ENCODE measurements at places on chromosomes 5 and 9. TPM values are rescaled to one million over a fixed set of nuclear protein-coding genes. Genes with fewer than 3 reads are reported as not detected.
A peak's percentile ranks its signal among the peaks of the same experiment; 100 is the strongest.

GRCh38 chr5:452978-453710 is 10.2 kb downstream of the EXOC3 start:
- DNase-seq = no peak

DNA sequence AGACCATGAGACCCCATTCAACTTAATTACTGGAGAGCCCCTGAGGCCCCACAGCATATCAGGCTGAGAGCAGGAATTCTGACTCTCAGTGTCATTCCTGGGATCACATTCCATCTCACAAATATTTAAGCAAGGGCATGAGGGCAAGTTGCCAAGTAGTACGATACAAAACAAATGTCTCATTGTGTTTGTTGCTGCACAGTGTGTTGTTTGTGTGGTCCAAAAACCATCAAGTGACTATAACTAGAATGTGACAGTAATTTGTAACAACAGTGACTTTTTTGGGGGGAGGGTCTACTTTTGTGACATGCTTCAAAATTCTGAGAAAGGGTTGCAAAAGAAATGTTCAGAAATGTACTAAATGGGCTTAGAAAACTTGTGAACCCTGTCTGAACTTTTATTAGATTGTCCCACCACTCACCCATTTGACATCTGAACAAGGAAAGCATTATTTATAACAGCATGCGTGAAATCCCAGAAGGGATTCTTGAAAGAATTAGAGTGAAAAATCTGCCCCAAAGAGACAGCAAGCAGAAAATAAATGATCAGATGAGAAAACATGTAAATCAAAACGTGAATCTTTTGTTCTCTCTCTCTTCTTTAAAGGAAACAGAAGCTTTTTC is 347.0 kb downstream of the NTRK2 start:
- no peak for DNase-seq

- no peak for DNase-seq
These were observed 4.5 kb upstream of the IL7R start for GRCh38 chr5:35852084-35852734.

DNA sequence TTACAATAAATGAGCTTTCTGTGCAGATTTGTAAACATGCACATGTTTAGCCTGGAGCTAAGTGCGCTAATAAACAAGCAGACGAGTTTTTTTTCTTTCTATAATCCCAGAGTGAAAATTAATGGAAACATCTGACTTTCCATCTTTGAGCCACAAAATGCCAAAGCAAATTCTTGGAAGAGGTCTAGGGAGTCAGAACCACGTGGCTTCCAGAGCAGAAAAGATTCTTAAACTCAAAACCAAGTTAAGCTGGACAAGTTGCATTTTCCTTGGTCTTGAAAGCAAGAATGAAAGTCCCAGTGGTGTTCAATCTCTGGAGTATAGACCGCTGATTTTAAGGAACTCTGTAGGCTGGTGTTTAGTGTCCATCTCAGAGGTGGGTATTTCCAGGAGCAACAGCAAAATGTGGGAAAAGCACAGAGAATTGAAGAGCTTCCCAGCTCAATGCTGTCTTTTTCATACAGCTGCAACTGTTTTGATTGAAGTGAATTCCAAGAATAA is 71.4 kb downstream of the MYO10 start:
- DNase-seq = no peak

GRCh38 chr5:56326116-56326515 is 93.0 kb upstream of the ANKRD55 start:
- DNase-seq = no peak

GRCh38 chr9:26170190-26170589 is 491.9 kb upstream of the TUSC1 start:
- DNase-seq = peak; percentile 19

DNA sequence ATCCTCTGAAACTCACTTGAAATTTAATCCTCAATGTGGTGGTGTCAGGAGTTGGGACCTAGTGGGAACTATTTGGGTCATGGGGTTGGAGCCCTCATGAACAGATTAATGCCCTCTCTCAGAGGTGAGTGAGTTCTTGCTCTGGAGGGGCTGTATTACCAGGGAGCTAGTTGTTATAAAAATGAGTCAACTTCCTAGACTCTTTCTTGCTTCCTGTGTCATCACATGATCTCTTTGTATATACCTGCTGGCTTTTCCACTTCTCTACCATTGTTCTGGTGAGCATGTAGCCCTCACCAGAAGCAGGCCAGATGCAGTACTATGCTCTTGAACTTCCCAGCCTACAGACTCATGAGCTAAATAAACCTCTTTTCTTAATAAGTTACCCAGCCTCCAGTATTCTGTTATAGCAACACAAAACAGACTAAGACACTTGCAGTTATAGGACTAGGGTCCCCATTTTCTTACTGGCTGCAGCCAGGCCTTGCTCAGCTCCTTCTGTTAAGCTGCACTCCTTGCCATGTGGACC is 127.5 kb downstream of the SUSD1 start:
- DNase-seq = no peak

DNA sequence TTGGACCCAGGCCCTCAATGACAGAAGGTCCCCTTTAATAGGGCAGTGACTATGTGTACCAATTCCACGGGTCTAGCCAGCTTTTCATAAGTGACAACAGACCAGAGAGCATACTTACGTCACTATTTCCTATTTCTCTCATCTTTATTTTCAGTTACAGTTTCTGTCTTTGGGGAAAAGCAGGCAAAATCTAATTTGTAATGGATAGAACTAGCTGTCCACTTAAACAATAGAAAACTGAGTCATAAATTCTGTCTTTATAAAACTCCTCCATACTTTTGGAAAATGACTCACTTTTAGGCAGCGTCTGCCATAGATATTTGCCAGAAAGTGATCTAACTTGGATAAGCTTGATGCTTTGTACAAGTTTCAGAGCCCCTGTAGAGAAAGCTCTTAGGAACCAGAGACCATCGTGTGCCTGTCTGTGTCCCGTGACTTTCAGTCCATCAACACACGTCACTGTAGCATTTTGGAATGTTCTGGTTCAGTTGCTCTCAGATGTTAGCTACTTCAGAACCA is 101.9 kb downstream of the F2RL2 start:
- no peak for DNase-seq

- peak; percentile 82 for DNase-seq
These were observed 26.2 kb upstream of the ACOT12 start for GRCh38 chr5:81420039-81420667.

GRCh38 chr5:56346741-56347535 is 113.8 kb upstream of the ANKRD55 start:
- peak; percentile 57 for DNase-seq

- no peak for DNase-seq
These were observed 28.9 kb downstream of the FYB1 start for GRCh38 chr5:39190311-39191102.

- no peak for DNase-seq
These were observed 194.5 kb upstream of the DAB2 start for GRCh38 chr5:39619168-39619818.

DNA sequence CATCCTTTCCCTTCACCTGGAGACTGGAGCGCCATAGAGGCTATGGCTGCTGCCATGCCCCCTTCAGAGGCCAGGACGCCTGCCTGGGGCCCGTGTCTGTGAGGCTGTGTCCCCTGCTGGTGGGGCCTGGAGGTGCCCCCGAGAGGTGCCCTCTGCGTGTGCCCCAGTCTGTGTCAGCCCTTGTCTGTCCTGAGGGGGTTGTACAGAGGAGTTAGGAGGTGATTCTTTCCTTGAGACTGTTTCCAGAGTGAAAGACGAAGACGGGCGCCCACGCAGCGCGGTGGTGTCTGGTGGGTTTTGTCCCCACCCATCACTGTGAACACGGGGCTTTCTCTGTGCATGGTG is 24.6 kb downstream of the TRAF2 start:
- no peak for DNase-seq

- no peak for DNase-seq
These were observed 354.3 kb upstream of the ACTBL2 start for GRCh38 chr5:57836921-57837320.

GRCh38 chr9:95666096-95666784 is 149.5 kb upstream of the PTCH1 start:
- DNase-seq = no peak

DNA sequence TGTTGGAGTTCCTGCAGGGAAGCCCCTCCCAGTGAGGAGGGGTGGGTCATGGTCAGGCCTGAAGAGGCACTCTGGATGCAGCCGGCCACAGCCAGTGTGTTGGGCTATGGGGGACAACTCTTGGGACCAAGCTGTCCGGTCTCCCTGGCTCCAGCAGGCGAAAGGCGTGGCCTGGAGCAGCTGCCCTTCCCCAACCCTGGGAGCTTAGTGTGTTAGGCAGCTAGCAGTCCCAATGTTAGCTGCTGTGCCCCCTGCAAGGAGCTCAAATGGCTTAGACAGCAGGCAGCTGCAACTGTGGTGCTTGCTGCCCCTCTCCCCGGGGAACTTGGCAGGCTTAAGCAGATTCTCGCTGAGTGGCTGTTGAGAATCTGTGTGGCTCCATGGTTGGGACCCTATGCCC is 67.5 kb upstream of the ACTBL2 start:
- DNase-seq = no peak

- no peak for DNase-seq
These were observed 401.1 kb upstream of the TRPC7 start for GRCh38 chr5:136766456-136766855.

DNA sequence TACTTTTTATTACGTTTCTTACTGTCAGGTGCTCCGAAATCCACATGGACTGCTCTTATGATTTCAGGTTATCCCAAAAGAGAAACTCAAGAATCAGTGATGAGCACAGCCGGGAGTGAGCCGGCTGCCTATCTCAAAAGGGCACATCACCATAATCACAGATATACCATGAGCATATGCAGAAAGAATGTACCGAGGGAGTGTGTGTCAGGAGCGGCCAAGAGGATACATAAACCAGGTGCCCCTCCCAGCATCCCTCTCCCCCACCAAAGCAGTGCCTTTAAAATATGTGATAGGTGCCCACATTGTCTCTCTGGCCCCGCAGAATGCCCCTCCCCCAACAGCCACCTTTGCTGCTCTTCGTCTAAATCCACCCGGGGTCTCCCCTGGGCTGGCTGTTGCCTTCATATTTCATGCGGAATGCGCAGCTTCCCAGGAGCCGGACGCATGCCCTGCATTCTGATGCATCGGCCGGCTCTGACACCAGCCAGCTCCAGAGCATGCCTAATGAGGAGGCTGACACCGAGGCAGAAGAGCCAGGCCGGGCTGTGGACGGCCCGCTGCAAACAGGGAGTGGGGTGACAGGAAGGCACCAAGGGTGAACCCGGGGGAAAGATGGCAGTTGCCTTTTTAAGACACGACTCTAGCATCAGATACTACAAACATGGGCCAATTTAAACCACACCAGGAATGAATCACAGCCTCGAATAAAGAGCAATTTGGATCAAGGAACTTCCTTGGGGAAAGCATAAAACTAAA is 652.3 kb downstream of the BNC2 start:
- no peak for DNase-seq

GRCh38 chr5:142725231-142726187 is 39.6 kb upstream of the FGF1 start:
- DNase-seq = no peak

DNA sequence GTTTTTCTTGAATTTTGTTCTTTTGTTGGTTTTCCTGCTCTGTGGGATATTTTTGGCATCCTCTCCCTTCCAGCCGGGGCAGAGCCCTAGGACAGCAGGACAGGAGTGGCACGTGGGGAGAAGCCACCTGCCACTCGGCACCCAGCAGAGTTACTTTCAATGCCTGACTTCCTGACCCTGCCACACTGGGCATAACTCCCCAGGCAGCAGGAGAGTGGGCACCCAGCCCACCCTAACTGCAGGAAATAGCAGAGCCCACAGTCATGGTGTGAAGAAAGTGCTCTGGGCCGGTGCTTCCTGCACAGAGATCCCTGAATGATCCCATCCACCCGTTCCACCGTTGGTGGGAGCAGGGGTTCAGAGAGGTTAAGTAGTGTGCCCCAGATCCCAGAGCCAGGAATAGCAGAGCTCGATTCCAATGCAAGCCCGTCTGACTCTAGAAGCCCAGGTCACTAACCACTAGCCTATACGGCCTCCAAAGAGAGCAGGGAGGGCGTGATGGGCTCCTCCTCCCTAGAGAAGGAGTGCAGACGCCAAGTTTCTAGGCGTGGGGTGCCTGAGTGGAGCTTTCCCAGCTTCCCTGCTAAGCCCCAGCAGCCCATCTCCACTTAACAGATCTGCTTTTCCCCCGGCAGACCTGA is 8.1 kb upstream of the NUP214 start:
- no peak for DNase-seq

DNA sequence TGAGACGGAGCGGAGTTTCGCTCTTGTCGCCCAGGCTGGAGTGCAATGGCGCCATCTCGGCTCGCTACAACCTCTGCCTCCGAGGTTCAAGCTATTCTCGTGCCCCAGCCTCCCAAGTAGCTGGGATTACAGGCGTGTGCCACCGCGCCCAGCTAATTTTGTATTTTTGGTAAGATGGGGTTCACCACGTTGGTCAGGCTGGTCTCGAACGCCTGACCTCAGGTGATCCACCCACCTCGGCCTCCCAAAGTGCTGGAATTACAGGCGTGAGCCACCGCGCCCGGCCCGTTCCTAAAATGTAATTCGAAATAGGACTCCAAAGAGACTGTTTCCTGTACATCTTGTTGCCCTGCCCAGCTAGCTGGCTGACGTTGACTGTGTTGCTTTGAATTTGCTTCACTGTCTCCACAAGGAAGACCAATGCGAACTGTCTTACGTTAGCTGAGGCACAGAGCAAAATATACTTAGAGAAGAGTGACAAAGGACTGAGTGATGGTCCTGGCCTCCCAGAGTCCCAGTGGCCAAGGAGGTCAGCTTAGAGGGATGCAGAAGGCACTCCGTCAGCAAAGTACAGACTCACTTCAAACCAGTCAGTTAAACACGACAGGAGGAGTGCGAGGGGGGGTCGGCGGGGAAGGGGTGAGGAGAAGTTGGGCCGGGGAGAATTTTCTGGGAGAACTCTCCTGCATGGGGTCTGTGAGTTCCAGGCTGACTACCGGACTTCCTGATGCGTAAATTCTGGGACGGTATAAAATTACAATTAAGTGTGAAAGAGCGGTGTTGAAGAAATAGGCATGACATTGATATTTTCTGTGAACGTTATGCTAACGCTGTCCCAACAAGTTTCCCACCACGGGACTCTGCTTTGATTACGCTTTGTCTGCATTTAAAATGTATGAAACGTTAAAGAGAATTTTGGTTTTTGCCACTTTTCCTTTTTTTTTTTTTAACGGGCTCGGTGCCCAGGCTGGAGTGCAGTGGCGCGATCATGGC is 6.8 kb upstream of the TRIM41 start:
- DNase-seq = no peak

CTSV gene
- polyA plus RNA-seq = 0.32 TPM

CBY3 gene
- not detected for polyA plus RNA-seq

PRRC1 gene
- polyA plus RNA-seq = 71.3 TPM

OR2K2 gene
- polyA plus RNA-seq = not detected

TAF9 gene
- polyA plus RNA-seq = 140 TPM

SLC4A9 gene
- polyA plus RNA-seq = not detected

Data from BJ (cell line).